SJCRH30 (cell line): ENCODE measurements at places on chromosomes 7 and 10. TPM values are rescaled to one million over a fixed set of nuclear protein-coding genes. Genes with fewer than 3 reads are reported as not detected.

- H3K4me3 ChIP-seq: no peak overlapping the region
- no peak overlapping the region for H3K27ac ChIP-seq
- H3K27me3 ChIP-seq: no peaks in the 10 kb centered on the region
- DNase-seq: peak; percentile 51
- no peaks in the 10 kb centered on the region; the same call in 1 of the 2 replicates for H3K4me1 ChIP-seq
These were observed 208.7 kb downstream of the MAD1L1 start for GRCh38 chr7:2023877-2024566.

DNA sequence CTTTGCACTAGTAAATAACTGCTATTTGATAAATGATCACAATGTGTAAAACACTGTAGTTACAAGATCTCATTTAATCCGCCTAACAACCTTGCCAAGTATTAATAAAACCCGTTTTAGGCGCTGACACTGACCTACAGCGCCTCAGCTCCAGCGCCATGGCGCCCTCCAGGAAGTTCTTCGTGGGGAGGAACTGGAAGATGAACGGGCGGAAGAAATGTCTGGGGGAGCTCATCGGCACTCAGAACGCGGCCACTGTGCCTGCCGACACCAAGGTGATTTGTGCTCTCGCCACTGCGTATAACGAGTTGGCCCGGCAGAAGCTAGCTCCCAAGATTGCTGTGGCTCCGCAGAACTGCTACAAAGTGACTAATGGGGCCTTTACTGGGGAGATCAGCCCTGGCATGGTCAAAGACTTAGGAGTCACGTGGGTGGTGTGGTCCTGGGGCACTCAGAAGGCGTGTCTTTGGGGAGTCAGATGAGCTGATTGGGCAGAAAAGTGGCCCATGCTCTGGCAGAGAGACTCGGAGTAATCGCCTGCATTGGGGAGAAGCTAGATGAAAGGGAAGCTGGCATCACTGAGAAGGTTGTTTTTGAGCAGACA lies 1.1 kb upstream of the TNPO3 start:
- H3K27ac ChIP-seq: no peak overlapping the region
- H3K4me3 ChIP-seq: peak overlapping the region; percentile 89; the same call in 1 of the 2 replicates
- no peaks in the 10 kb centered on the region for H3K36me3 ChIP-seq

- no peaks in the 10 kb centered on the region for H3K27me3 ChIP-seq
- H3K36me3 ChIP-seq: no peaks in the 10 kb centered on the region
- no peaks in the 10 kb centered on the region for H3K4me1 ChIP-seq
- H3K27ac ChIP-seq: no peak overlapping the region
- DNase-seq: no peak
- no peak overlapping the region for H3K4me3 ChIP-seq
These were observed 129.1 kb downstream of the SEPTIN14 start for GRCh38 chr7:55733241-55734140.

GRCh38 chr7:90180649-90181048 lies 26.4 kb downstream of the STEAP1 start:
- H3K36me3 ChIP-seq: no peaks in the 10 kb centered on the region
- H3K27me3 ChIP-seq: no peaks in the 10 kb centered on the region
- H3K27ac ChIP-seq: no peak overlapping the region
- H3K4me3 ChIP-seq: no peak overlapping the region
- H3K4me1 ChIP-seq: no peaks in the 10 kb centered on the region

DNA sequence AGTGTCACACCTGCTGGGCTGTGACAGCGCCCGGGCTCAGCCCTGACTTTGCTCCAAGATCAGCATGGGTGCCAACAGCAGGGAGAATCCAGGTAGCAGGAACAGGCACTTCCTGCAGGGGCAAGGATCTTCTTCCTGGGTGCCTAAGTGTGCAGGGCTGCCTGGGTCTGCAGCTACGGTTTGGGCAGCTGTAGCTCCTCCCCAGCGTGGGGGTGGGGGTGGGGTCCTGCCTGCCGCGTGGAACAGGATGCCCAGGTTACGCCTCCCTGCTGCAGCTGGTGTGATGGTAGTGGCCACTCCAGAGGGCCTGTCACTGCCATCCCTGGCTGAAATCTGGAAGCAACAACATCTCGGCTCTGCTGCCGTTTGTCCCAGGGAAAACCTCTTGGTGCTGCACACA lies 269.3 kb downstream of the DNAJB6 start:
- H3K36me3 ChIP-seq: no peaks in the 10 kb centered on the region
- no peak for DNase-seq
- H3K27me3 ChIP-seq: no peaks in the 10 kb centered on the region
- no peaks in the 10 kb centered on the region for H3K4me1 ChIP-seq

DNA sequence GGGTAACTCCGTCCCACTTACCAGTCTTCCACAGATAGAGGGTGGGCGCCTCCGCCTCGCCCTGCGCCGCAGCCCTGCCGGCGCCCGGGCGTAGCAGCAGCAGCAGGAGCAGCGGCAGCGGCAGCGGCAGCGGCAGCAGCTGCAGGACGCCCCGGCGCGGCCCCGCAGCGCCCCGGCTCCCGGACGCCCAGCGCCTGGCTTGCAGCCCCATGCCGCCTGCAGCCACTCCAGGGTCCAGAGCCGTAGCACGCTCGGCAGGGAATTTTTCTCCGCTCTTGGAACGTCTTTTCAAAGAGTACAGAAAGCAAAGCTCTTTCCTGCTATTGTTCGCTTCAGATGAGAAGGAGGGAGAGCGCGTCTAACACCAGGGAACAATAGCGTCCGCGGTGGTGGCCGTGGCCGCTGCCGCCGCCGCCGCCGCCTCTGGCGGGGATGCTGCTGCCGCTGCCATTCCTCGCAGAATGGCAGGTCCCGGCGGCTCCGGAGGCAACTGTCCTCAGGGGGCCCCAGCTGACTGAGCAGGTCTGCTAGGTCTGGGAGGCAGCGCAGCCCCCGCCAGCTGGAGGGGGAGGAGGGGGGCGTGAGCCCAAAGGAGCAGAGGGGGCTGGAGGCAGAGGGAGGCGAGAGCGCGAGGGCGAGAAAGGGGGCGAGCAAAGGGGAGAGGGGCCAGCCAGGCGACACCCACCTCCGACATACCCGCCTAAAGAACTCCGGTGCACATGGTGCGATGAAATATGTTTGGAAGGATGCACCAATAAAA lies at the start of gene THSD7A:
Gene THSD7A, minus strand, starts transcription at position 463 of the 760 bp plus-strand sequence. Its CDS starts 252 bp downstream, at position 211.
- H3K4me1 ChIP-seq: no peaks in the 10 kb centered on the region; the same call in 1 of the 2 replicates
- H3K27me3 ChIP-seq: peaks cover 5% of the 10 kb centered on the region
- H3K27ac ChIP-seq: peak within 1 kb of the TSS; percentile 6; the same call in 1 of the 2 replicates

DNA sequence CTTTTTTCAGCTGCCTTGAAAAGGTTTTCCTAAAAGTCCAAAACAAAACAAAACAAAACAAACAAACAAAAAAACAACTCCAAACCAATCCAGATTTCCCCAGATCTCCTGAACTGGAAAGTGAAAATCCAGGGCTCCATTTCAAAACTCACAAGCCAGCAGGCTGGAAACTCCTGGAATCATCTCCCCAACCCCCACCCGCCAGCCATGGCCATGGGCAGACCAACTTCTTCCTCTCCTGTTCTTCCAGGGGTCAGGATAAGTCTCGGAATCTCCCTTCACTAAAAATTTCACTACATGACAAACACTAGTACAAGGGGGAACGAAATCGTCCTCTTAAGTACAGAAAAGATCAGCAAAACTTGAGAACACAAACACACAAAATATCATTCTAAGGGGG lies 40.4 kb downstream of the GNA12 start:
- no peaks in the 10 kb centered on the region for H3K36me3 ChIP-seq
- H3K4me1 ChIP-seq: peaks cover 13% of the 10 kb centered on the region
- H3K27ac ChIP-seq: no peak overlapping the region
- H3K4me3 ChIP-seq: no peak overlapping the region
- no peak for DNase-seq
- H3K27me3 ChIP-seq: no peaks in the 10 kb centered on the region

- no peak for DNase-seq
- H3K27me3 ChIP-seq: no peaks in the 10 kb centered on the region
- no peak overlapping the region for H3K27ac ChIP-seq
- no peak overlapping the region for H3K4me3 ChIP-seq
- H3K36me3 ChIP-seq: no peaks in the 10 kb centered on the region
- no peaks in the 10 kb centered on the region for H3K4me1 ChIP-seq
These were observed 14.1 kb downstream of the FEZF1 start for GRCh38 chr7:122290476-122290875.

DNA sequence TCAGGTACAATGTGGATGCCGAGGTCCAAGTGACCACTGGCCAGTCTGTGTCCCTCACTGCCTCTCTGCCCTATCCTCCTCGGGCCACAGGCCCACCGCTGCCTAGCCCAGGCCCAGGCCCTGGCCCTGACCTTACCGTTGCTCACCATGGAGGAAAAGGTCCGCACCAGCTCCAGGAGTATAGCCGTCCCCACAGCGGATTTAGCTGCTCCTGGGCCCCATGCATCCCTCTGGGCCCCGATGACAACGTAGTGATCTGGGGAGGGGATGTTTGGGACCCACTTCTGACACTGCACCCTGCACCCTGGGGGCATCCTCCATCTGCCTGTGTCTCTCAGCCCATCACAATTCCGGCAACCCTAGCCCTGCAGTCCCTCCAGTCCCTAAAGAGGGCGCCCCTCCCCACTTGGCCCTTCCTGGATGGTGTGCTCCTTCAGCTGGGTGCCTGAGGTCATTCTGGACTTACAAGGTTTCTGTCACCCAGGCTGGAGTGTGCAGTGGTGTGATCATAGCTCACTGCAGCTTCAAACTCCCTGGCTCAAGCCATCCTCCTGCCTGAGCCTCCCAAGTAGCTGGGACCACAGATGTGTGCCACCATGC lies 12.1 kb downstream of the TFR2 start:
- H3K36me3 ChIP-seq: no peaks in the 10 kb centered on the region
- H3K4me1 ChIP-seq: no peaks in the 10 kb centered on the region
- no peaks in the 10 kb centered on the region; the same call in 1 of the 2 replicates for H3K27me3 ChIP-seq
- peak; percentile 85 for DNase-seq
- H3K27ac ChIP-seq: no peak overlapping the region

DNA sequence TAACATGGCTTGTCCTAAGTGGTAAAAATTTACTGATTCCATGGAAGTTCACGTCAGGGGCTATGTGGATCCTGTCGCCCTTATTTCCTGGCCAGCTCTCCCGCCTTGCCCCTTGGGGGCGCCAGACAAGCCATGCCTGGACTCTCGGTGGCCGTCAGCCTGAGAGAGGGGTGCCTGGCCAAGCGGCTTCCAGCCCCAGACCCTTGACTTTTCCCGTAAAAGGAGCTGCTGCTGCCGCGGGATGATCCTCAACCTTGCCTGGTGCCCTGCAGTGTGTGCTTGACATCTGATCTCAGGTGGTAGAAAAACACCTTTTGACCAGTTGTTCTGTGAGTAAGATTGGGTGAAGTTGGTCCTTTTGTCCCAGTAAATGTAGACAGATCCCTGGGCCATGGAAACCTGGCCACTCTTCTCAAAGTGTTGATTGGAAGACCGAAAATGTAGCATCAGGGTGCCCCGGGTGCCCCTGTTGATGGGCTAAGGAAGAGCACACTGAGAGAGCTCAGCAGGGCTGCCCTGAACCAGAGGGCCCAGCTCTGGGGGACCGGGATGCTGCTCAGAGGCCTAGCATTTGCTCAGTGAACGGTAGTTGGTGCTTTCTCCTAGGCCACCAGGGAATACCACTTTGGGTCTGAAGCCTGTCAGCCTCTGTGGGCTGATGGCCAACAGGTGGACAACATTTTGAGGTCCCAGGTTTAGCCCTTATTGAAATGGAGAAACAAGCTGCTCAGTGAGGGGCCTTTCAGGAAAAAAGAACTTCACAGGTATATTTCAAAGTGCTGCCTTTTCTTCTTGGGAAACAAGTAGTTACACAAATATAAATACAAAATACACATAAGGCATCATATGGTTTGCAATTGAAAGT lies 162.5 kb downstream of the LRMDA start:
- no peaks in the 10 kb centered on the region for H3K36me3 ChIP-seq
- no peak overlapping the region for H3K4me3 ChIP-seq
- H3K27me3 ChIP-seq: no peaks in the 10 kb centered on the region

DNA sequence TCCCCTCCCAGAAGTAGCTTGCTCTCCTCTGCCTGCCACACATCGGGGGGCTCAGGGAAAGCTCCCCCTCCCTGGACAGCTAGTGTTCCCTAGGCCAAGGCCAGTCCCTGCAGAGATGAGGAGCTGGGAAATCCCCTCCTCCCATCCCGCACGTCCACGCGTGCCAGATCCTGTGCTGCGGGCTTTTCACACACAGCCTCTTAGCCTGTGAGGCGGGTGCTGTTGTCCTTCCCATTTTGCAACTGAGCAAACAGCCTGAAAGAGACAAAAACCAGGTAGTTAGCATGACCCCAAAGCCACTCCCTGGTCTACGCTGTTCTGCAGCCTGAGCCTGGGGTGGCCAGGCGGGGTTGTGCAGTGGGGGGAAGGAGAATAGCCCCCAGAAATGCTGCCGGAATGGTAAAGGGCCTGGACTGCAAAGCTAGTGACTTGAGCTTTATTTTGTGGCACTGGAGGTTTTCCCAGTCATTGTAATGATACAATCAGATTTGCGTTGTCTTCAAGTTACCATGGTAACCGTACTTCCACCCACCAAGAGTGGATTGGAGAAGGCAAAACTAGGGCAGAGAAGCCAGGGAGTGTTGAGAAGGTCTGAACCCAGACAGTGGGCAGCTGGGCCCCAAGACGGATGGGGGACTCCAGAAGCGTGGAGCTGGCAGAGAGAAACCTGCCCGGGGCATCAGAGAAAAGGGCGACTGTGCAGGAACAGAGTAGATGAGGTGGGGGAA lies 98.6 kb upstream of the KCTD7 start:
- H3K4me3 ChIP-seq: no peak overlapping the region
- no peaks in the 10 kb centered on the region for H3K27me3 ChIP-seq
- H3K4me1 ChIP-seq: no peaks in the 10 kb centered on the region
- H3K27ac ChIP-seq: no peak overlapping the region

- no peak overlapping the region for H3K4me3 ChIP-seq
- H3K4me1 ChIP-seq: no peaks in the 10 kb centered on the region
- H3K36me3 ChIP-seq: peaks cover 7% of the 10 kb centered on the region
- no peak overlapping the region for H3K27ac ChIP-seq
- DNase-seq: no peak
These were observed 16.3 kb upstream of the CYREN start for GRCh38 chr7:135186841-135187253.

DNA sequence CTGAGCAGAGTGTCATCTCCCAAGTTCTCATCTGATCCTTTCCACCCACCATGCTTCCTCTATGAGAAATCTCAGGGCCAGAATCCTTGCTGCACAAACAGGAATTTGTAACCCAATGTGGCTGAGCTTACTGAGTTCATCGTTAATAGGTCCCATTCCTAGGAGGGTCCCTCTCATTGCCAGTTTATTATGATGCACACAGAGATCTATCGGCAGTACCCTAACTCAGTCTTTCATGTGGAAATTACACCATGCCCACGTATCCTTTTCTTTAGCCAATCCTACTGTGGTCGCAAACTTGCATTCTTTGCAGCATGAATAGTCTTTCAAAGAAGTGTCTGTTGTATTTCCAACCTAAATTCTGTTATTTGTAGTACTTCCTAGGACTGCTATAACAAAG lies 12.1 kb downstream of the TMEM236 start:
- no peak overlapping the region for H3K4me3 ChIP-seq
- no peaks in the 10 kb centered on the region for H3K27me3 ChIP-seq
- DNase-seq: no peak
- H3K4me1 ChIP-seq: no peaks in the 10 kb centered on the region
- H3K27ac ChIP-seq: no peak overlapping the region
- H3K36me3 ChIP-seq: no peaks in the 10 kb centered on the region

Gene IL2RA
- total RNA-seq: not detected in 2 replicates

Gene MEST
- total RNA-seq: 1,979 and 2,085 TPM in 2 replicates

Gene CYP2C19
- total RNA-seq: not detected in 2 replicates

Gene TMEM229A
- total RNA-seq: not detected in 2 replicates

Gene NPSR1
- total RNA-seq: not detected in 2 replicates

Gene LIPJ
- not detected in 2 replicates for total RNA-seq

Gene PLAU
- 58.5 and 64.8 TPM in 2 replicates for total RNA-seq
